WTC11 (cell line): ENCODE measurements at places on chromosomes 1 and 21.

GRCh38 chr21:34952701-34953100 is 96.4 kb downstream of the RUNX1 start:
- no peak for DNase-seq

- no peak for DNase-seq
These were observed 142.5 kb downstream of the DAB1 start for GRCh38 chr1:57281324-57281723.

- no peak for DNase-seq
These were observed at the start of gene BCL2L15 for GRCh38 chr1:113887402-113888175. TSS of gene BCL2L15 (minus strand) at chr1:113887581. CDS start at chr1:113887375, 206 bp downstream.

DNA sequence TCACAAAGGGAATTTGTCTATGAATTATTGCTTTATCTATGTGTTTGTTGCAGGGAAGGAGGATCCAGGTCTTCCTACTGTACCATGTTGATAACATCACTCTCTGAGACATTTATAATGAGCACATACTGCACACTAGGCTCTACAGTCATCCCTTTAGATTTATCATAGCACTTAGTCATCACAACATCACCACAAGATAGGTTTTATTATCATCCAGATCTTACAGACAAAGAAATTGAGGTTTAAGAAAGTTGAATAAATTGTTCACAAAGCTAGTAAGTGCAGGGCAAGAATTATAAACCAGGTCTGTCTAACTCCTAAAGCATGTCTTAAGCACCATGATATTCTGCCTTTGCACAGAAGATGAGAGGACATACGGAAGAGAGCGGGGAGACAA is 121.1 kb upstream of the ST6GALNAC5 start:
- DNase-seq = no peak

GRCh38 chr1:87956750-87957149 is 628.1 kb downstream of the LMO4 start:
- no peak for DNase-seq

DNA sequence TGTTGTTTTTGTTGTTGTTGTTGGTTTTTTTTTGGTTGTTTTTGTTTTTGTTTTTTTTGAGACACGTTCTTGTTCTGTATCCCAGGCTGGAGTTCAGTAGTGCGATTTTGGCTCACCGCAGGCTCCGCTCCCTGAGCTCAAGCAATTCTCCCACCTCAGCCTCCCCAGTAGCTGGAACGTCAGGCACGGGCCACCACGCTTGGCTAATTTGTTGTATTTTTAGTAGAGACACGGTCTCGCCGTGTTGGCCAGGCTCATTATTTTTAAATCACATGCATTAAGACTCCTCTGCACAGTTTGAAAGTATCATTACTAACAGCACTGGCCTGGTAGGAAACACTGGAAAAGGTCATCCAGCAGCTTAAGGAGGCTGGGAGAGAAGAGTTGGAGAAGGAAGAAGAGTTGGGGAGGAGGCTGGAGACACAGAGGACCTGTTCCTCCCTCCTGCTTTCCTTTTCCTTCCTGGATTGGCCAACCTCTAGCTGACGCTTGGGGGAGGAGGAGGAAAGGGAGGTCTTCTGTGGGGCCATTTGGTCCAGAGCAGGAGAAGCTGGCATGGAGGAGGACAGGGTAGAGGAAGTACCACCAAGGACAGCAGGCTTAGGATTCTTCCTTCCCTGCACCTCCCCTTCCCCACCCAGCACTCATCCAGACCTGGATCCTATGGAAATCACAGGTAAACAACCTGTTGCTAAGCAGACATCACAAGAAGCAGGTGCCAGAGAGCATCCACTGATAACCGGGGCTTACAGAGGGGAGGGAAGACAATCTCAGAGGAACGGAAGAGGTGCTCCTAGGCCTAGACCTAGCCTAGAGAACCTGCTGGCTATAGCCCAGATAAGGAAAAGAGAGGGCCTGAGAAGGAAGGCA is 71.9 kb upstream of the GOLT1A start:
- no peak for DNase-seq

DNA sequence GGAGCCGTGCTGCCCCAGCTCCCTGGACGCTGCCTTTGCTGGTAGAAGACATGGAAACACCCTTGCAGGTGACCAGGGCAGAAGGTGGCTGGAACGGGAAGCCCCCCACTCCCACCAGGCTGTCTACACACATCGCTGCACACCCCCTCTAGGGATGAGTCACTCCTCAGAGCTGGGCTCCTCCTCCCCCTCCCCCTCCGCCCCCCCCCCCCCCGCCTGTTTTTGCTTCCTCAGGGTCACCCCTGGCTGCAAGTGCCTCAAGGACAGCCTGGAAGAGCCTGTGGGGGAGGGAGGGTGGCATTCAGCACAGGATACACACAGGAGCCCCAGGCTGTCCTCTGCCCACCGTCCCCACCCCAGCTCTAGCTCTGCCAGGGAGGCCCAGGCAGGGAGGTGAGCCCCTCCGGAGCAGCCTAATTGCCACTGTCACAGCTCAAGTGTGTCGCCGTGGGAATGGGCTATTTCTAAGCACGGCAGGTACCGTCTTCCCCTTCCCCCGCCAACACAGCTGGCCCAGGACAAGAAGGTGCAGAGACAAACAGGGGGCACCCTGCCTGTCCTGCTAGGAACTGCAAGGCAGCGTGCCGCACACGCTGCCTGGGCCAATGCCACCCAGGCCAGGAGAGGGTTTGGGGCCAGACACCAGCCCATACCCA is 2.5 kb downstream of the FNDC10 start:
- peak; percentile 57 for DNase-seq
